Activated CD4-positive, alpha-beta T cell treated with anti-CD3 and anti-CD28 coated beads, Interleukin-10, Interleukin-2, amounts not matched to agents 100 ng/mL and 50 ng/mL, durations not matched to agents 16 hours and 8 hours (primary cell): ENCODE measurements at places on chromosomes 11 and 22.
A peak's percentile ranks its signal among the peaks of the same experiment; 100 is the strongest.

- DNase-seq, result no peak
These were observed 679 bp upstream of the SSH3 start for GRCh38 chr11:67302571-67303131.

GRCh38 chr11:43953521-43953920, 11.1 kb downstream of the C11orf96 start:
- DNase-seq, result no peak

DNA sequence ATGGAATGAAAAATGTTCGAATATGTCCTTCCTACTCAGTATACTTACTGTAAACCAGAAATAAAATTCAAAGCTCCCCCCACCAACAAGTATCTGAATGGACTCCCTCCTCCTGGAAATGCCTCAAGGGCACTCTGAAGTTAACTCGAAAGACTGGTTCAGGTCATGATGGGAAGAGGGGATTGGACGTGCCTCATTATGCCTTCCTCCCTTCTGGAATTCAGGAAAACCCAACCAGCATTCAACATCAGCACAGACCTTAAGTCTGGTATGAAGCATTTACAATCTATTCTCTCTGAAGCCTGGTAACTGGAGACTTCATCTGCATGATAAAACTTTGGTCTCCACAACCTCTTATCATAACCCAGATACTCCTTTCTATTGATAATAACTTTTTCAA, 428.3 kb upstream of the RAG2 start:
- DNase-seq, result no peak

DNA sequence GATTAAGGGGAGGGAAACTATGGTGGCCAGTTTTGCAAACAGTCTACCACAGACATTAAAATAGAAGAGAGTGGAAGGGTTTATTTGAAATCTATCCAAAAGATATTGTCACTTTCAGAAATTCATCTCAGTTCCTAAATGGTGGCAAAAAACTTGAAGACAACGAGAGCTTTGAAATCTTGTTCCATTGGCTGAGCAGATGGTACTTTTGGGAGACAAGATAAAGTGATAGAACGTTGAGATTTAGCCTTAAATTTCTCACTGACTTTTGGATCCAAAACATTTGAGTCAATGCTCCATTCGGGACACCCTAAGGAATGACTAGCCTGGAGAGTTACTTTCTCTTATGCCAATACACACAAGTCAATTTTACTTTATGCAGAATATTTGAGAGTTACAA, 319.1 kb upstream of the LARGE1 start:
- DNase-seq, result no peak

DNA sequence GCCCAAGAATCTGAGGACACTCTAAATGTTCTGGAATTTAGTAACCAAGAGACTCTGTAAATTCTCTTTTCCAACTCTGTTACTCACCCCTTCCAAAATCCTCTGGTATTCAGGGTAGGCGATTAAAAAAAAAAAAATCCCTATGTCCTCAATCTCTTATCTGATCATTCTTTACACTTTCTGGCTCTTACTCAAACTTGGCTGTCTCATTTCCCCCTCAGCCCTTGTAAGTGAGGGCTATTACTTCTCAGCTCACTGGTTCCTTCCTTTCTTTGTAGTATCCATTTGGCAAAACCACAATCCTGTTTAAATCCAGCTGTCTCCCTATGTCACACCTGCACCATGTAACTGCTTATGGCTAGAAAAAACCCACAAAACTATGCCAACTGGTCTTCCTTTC, 12.7 kb upstream of the MSANTD2 start:
- DNase-seq, result no peak

GRCh38 chr22:39661842-39662685, 91.5 kb downstream of the CACNA1I start:
- DNase-seq, result peak; percentile 69

GRCh38 chr11:113675003-113675561, 31.0 kb downstream of the TMPRSS5 start:
- DNase-seq, result peak; percentile 94

DNA sequence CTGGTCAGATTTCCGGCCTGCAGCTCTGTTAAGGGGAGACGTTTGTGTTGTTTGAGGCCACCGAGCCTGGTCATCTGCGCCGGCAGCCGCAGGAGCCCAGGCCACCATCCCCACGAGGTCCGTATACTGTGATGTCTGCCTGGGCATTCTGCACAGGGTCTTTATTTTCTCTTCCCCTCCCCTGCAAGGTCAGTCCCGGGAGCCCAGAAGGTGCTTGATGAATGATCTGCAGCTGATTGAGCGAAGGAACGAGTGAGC, 45.4 kb downstream of the CTTN start:
- DNase-seq, result no peak

- DNase-seq, result peak; percentile 70
These were observed 22.4 kb downstream of the XRRA1 start for GRCh38 chr11:74926304-74927030.

- no peak for DNase-seq
These were observed 5.8 kb upstream of the SLC43A3 start for GRCh38 chr11:57432714-57433163.

- no peak for DNase-seq
These were observed 871 bp upstream of the SEZ6L start for GRCh38 chr22:26168330-26168851.

- peak; percentile 16 for DNase-seq
These were observed 6.1 kb upstream of the CD59 start for GRCh38 chr11:33742249-33742851.

DNA sequence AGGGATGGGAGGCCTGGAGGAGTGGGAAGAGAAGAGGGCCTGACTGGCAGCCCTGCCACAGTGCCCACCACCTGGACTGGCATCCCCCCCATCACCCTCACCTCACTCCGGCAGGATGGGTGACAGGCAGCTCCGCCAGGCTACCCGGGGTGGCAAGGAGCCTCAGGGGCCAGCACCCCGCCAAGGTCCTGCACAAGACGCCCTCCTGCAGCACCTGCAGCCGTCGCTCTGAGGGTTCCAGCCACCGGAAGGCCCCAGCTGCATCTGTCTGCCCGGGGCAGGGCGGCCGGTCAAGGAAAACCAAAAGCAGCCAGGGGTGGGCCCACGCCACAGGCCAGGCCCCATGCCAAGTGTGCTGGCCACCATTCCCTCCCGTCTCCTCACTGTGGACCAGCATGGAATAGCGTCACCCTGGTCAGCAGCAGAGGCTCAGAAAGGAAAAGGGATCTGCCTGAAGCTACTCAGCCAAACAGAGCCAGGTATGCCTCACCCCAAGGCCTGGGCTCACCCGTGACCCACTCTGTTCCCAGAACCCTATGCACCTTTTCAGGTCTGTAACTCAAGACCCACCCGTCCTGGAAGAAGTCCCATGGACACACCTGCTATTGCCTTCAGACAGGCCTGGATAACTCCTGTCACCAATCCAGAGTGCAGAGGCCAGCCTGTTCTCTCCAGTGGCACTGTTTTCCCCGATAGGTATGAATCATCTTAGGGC, 7.0 kb downstream of the RHBDD3 start:
- no peak for DNase-seq

DNA sequence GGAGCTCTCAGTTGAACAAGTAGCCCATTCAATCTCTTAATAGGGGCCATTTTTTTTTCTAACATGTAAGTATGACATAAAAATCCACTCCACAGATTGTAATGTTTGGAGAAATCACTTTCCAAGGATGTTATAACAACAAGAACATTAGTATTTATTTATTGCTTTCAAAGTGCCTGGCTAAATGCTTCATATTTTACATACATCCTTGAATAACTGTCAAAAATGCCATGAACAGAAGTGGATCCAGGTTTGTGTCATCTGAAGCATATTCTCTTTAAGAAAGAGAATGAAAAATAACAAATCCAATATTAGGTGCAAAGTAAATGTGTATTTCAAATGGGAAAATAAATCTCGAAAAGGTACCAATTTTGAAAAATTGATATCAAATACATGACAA, 344.0 kb upstream of the FAT3 start:
- no peak for DNase-seq

- no peak for DNase-seq
These were observed 150.6 kb downstream of the GRIK4 start for GRCh38 chr11:120662071-120662676.

- DNase-seq, result no peak
These were observed 332.0 kb downstream of the TENM4 start for GRCh38 chr11:79108851-79109250.

GRCh38 chr11:94550513-94550912, 6.8 kb downstream of the FUT4 start:
- no peak for DNase-seq

- no peak for DNase-seq
These were observed 336.1 kb upstream of the C11orf87 start for GRCh38 chr11:109085708-109086373.

DNA sequence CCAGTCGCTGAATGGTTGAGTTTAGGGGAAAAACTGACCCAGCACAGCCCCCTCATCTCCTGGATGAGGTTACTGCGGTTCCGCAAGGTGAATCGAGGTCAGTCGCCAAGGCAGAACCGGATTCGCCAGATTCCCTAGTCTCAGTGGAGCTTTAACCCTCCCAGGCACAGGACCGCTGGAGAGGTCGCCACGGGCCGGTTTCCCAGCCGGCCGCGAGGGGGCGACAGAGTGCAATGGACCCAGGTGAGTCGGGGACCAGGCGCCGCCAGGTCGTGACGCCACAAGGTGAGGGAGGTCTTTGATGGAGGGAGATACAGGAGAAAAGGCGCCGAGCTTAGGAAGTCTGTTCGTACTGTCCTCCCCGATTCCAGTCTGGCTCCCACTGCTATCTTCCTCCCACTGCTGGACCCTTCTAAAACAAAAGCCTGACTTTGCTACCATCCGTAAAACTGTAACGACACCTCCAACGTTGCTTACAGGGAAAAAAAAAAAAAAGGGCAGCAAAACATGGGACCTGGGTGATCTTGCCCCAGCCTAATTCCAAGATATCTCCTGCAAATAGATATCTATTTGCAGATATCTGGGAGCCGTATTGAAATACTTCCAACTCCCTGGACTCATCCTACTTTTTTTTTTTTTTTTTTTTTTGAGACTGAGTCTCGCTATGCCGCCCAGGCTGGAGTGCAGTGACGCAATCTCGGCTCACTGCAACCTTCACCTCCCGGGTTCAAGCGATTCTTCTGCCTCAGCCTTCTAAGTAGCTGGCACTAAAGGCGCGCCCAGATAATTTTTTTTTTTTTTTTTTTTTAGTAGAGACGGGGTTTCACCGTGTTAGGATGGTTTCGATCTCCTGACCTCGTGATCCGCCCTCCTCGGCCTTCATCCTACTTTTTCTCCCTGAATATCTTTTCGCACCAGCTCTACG, 1.4 kb upstream of the GGA1 start:
- DNase-seq, result peak; percentile 94

DNA sequence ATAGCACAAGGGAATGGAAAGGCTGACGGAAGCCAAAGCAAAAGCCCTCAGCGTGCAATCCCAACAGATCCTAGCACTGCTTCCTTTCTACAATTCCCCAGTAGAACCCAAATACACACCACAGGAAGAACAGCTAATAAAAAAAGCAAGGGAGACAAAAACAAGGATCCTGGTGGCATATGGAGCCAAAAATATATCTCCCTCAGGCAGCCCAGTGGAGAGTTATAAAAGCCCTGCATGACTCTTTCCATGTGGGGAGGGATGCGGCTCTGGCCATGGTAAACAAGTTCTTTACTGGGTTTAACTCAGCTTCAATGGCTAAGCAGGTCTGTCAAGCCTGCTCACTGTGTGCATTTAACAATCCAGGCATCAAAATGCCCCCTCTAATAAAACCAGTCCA, 88.1 kb downstream of the PIWIL4 start:
- no peak for DNase-seq

DNA sequence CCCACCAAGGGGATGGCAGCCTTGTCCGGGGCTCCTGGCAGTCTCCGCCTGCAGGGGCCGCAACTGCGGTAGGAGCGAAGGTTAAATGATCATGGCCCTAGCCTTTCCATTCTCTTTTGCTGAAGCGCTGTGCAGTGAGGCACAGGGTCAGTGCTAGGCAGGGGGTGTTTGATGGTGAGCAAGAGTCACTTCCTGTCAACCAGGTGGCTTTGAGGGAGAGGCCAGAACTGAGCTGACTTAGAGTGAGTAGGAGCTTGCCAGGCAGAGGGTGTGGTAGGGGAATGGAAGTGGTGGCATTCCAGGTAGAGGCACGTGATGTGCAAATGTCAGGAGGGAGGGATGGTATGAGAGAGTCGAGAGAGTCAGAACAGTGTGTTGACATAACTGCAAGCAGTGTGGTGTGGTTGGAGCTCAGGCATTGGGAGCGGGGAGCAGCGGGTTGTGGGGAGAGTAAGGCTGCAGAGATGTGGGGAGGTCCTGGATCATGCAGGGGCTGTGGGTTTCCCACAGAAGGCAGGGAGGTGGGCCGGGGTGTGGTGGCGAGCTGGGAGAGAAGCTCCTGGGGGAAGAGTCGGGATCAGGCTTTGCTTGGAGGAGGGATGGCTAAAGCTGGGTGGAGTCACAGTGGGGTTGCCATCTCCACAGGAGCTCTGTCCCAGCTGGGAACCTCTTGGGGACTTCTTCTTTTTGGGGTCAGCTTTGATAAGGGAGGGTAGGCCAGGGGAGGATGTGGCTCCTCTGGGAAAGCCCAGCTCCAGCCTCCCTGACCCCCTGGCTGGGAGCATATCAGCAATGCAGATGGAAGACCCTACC, 33.3 kb downstream of the AMPD3 start:
- no peak for DNase-seq

- DNase-seq, result no peak
These were observed 60.6 kb upstream of the CRYBB3 start for GRCh38 chr22:25139062-25139461.

DNA sequence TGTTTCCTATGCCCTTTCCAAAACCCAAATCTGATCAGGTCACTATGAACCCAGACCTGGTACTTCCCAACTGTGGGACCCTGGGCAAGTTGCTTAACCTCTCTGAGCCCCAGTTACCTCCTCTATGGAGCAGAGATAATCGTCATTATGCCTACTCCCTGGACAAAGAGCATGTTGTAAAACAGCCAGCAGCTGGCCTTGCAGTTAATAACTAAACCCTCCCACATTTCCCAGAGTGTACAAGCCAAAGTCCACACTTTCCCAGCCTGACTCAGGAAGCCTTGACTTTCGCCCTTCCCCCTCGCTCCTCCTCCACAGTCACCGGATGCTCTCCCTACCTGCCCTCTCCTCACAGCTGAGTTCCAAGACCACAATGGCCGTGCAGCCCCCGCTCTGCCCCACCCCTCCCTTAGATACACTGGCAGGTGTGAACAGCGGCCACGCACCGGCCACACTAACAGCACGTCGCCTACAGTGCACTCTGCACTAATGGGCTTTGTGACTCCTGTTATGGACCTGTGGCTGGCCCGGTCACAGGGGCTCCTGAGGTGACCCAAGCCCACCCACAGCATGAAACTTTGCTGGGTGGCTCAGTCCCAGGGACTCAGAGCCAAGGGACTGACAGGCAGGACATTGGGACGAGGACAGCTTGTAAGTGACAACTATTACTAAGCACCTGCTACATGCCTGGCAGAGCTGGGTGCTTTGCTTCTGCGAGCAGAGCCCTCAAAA, 15.6 kb upstream of the MFNG start:
- no peak for DNase-seq

GRCh38 chr11:76156971-76157427, 49.3 kb downstream of the WNT11 start:
- DNase-seq, result no peak

- DNase-seq, result no peak
These were observed 12.0 kb downstream of the RELA start for GRCh38 chr11:65650547-65651338.

- DNase-seq, result no peak
These were observed 15.8 kb upstream of the TXNRD2 start for GRCh38 chr22:19957445-19957844.
